Aortic smooth muscle cell (primary cell): ENCODE measurements at places on chromosomes 7 and 10. TPM values are rescaled to one million over a fixed set of nuclear protein-coding genes. Genes with fewer than 3 reads are reported as not detected.

FBXL13 gene
- 4.4 and 4.5 TPM in 2 replicates for total RNA-seq

CPEB3 gene
- total RNA-seq: 0.79 and 1.2 TPM in 2 replicates

SERPINE1 gene
- total RNA-seq: 413 and 548 TPM in 2 replicates

SEPTIN7 gene
- 215 and 418 TPM in 2 replicates for total RNA-seq

ZNF488 gene
- total RNA-seq: under 0.01 TPM in 1 of 2 replicates, not detected in the other

NXPH1 gene
- total RNA-seq: not detected in 2 replicates

CCDC172 gene
- total RNA-seq: not detected in 2 replicates

RELN gene
- 1.2 and 1.3 TPM in 2 replicates for total RNA-seq

GIMAP7 gene
- total RNA-seq: 0.44 and 1.8 TPM in 2 replicates
